Occipital lobe (tissue), 3 donors: ENCODE measurements at places on chromosomes 4 and X. TPM values are rescaled to one million over a fixed set of nuclear protein-coding genes. Genes with fewer than 3 reads are reported as not detected.

MTNR1A gene
- 0.94 TPM for total RNA-seq

MAGEH1 gene
- 115 TPM for total RNA-seq

CABS1 gene
- total RNA-seq = not detected

CSAG2 gene
- not detected for total RNA-seq

DEFB131A gene
- total RNA-seq = not detected

PDE6B gene
- total RNA-seq = 5.6 TPM

GSX2 gene
- total RNA-seq = 1.1 TPM
